Activated CD4-positive, alpha-beta T cell treated with anti-CD3 and anti-CD28 coated beads, Interleukin-2, amount 10 ng/mL, durations not matched to agents 7 days and 5 days (primary cell): ENCODE measurements at places on chromosomes 6 and 20. TPM values are rescaled to one million over a fixed set of nuclear protein-coding genes. Genes with fewer than 3 reads are reported as not detected.

- H3K27me3 ChIP-seq = no peaks in the 10 kb centered on the region
- H3K27ac ChIP-seq = no peak overlapping the region
- H3K4me1 ChIP-seq = no peaks in the 10 kb centered on the region
- H3K4me3 ChIP-seq = no peak overlapping the region
- no peaks in the 10 kb centered on the region for H3K36me3 ChIP-seq
Observed at GRCh38 chr20:56204206-56204605, 44.3 kb upstream of the MC3R start.

DNA sequence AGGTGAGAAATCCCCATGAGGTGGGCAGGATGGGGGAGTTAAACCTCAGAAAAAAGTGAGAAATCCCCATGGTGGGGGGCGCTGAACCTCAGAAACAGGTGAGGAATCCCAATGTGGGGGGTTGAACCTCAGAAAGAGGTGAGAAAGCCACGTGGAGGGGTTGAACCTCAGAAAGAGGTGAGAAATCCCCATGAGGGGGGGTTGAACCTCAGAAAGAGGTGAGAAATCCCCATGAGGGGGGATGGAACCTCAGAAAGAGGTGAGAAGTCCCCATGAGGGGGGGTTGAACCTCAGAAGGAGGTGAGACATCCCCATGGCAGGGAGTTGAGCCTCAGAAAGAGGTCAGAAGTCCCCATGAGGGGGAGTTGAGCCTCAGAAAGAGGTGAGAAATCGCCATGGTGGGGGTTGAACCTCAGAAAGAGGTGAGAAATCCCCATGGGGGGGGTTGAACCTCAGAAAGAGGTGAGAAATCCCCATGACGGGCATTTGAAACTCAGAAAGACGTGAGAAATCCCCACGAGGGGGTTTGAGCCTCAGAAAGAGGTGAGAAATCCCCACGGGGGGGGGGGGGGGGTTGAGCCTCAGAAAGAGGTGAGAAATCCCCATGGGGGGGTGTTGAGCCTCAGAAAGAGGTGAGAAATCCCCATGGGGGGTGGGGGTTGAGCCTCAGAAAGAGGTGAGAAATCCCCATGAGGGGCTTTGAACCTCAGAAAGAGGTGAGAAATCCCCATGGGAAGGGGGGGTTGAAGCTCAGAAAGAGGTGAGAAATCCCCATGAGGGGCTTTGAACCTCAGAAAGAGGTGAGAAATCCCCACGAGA, 14.3 kb upstream of the GOPC start:
- H3K4me3 ChIP-seq = no peak overlapping the region
- H3K4me1 ChIP-seq = peaks cover 11% of the 10 kb centered on the region
- no peak for DNase-seq
- H3K27ac ChIP-seq = no peak overlapping the region
- no peaks in the 10 kb centered on the region for H3K36me3 ChIP-seq

DNA sequence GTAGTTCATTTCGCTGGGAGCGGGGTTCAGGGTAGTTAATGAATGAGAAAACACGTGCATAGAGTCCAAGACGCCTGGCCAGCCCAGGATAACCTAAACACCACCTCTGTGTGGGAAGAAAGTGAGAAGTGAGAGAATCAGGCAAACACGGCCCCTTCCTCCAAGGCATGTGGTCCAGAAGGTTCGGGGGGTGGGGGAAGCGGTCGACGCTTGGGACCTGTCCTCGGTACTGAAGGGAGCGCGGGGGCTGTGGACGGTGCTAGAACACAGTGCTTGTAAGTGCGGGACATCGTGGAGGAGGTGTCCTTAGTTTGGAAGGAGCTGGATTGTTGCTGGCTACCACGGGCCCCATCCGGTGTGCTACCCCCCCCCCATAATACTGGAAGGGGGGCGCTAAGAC, 1.7 kb upstream of the VSTM2L start:
- peaks cover 10% of the 10 kb centered on the region for H3K4me1 ChIP-seq
- H3K27ac ChIP-seq = no peak overlapping the region
- H3K27me3 ChIP-seq = peaks cover 48% of the 10 kb centered on the region
- H3K36me3 ChIP-seq = no peaks in the 10 kb centered on the region
- no peak overlapping the region for H3K4me3 ChIP-seq

DNA sequence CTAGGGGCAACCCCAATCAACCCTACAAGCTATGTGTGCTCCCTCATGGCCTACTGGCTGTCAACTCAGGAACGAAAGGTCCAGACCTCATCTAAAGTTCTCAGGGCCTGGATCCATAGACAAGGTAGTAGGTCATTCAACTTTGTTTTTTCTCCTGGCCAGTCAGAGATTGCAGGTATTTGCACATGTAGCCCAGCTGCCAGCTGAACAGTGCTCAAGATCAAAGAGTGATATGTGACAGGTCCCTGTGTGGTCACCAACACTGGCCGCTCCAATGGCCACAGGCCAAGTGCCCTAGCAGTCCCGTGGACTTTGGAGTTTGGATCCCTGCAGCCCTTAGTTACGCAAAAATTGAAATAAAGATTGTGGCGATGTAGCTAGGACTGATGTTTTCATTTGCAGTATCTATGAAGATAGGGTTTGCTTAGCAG, 60.6 kb upstream of the ATXN1 start:
- H3K36me3 ChIP-seq = no peaks in the 10 kb centered on the region
- H3K4me1 ChIP-seq = no peaks in the 10 kb centered on the region
- no peak for DNase-seq
- no peak overlapping the region for H3K27ac ChIP-seq

TPX2 gene
- 164 TPM for total RNA-seq

GRCh38 chr6:5231289-5231688, 29.5 kb downstream of the LYRM4 start:
- no peak overlapping the region for H3K27ac ChIP-seq
- DNase-seq = no peak
- no peaks in the 10 kb centered on the region for H3K36me3 ChIP-seq

CST1 gene
- not detected for total RNA-seq

- no peaks in the 10 kb centered on the region for H3K36me3 ChIP-seq
- H3K4me1 ChIP-seq = no peaks in the 10 kb centered on the region
- no peak for DNase-seq
- H3K27ac ChIP-seq = no peak overlapping the region
- peaks cover 7% of the 10 kb centered on the region for H3K27me3 ChIP-seq
Observed at GRCh38 chr6:99711302-99711701, 104.7 kb downstream of the PRDM13 start.

- no peak overlapping the region for H3K4me3 ChIP-seq
- peaks cover 30% of the 10 kb centered on the region for H3K27me3 ChIP-seq
- no peak overlapping the region for H3K27ac ChIP-seq
- H3K4me1 ChIP-seq = peaks cover 2% of the 10 kb centered on the region
- DNase-seq = no peak
Observed at GRCh38 chr6:148470606-148471465, 128.2 kb downstream of the SASH1 start.

GRCh38 chr6:62013719-62014118, 272.3 kb downstream of the KHDRBS2 start:
- no peak overlapping the region for H3K4me3 ChIP-seq
- DNase-seq = no peak
- H3K36me3 ChIP-seq = no peaks in the 10 kb centered on the region
- H3K27ac ChIP-seq = no peak overlapping the region
